ENCODE measurements at places on chromosomes 4 and X. TPM values are rescaled to one million over a fixed set of nuclear protein-coding genes. Genes with fewer than 3 reads are reported as not detected.

The MAGEA3 gene
- total RNA-seq = 2.8 TPM

The TLR3 gene
- 0.38 TPM for total RNA-seq

The HTR2C gene
- total RNA-seq = not detected

The DCAF8L2 gene
- total RNA-seq = not detected

The FAM184B gene
- 0.02 TPM for total RNA-seq

The POLA1 gene
- total RNA-seq = 10.6 TPM

The TLR6 gene
- 2.3 TPM for total RNA-seq

The MAGEB2 gene
- not detected for total RNA-seq

The GRIA3 gene
- total RNA-seq = not detected

The CHRDL1 gene
- total RNA-seq = not detected

The PPP4R3C gene
- not detected for total RNA-seq

The RASGEF1B gene
- total RNA-seq = not detected

The CTAG1B gene
- not detected for total RNA-seq

The MAGEA2 gene
- total RNA-seq = 0.27 TPM

The MAGEA2B gene
- total RNA-seq = not detected

The DMRTC1 gene
- not detected for total RNA-seq

The ELOVL6 gene
- 15.3 TPM for total RNA-seq

The FGF5 gene
- total RNA-seq = 0.13 TPM

The TCEAL6 gene
- not detected for total RNA-seq

The CPLX1 gene
- 0.64 TPM for total RNA-seq

The SAGE1 gene
- 0.09 TPM for total RNA-seq

The LIMCH1 gene
- 34.0 TPM for total RNA-seq

The SLC10A4 gene
- total RNA-seq = 7.5 TPM

The MAGEB10 gene
- total RNA-seq = not detected

The FABP2 gene
- not detected for total RNA-seq

The GPRASP1 gene
- 0.22 TPM for total RNA-seq

The XKRX gene
- total RNA-seq = 0.59 TPM

The HERC6 gene
- total RNA-seq = 3.5 TPM

The UTP14A gene
- 42.8 TPM for total RNA-seq

The NXF2B gene
- not detected for total RNA-seq

The ZDHHC15 gene
- not detected for total RNA-seq

The FOXP3 gene
- 0.14 TPM for total RNA-seq

The TNIP3 gene
- 0.12 TPM for total RNA-seq

The PASD1 gene
- total RNA-seq = not detected

The GCNA gene
- total RNA-seq = 1.7 TPM

The UBA6 gene
- total RNA-seq = 17.2 TPM

The CDS1 gene
- total RNA-seq = 0.66 TPM

The CORIN gene
- not detected for total RNA-seq

The SMIM31 gene
- not detected for total RNA-seq

The SMPX gene
- total RNA-seq = not detected

The CD40LG gene
- not detected for total RNA-seq

The CT55 gene
- not detected for total RNA-seq

The VCX2 gene
- not detected for total RNA-seq
